Bone marrow (tissue), 2 donors: ENCODE measurements at places on chromosomes 16 and 17.

DNA sequence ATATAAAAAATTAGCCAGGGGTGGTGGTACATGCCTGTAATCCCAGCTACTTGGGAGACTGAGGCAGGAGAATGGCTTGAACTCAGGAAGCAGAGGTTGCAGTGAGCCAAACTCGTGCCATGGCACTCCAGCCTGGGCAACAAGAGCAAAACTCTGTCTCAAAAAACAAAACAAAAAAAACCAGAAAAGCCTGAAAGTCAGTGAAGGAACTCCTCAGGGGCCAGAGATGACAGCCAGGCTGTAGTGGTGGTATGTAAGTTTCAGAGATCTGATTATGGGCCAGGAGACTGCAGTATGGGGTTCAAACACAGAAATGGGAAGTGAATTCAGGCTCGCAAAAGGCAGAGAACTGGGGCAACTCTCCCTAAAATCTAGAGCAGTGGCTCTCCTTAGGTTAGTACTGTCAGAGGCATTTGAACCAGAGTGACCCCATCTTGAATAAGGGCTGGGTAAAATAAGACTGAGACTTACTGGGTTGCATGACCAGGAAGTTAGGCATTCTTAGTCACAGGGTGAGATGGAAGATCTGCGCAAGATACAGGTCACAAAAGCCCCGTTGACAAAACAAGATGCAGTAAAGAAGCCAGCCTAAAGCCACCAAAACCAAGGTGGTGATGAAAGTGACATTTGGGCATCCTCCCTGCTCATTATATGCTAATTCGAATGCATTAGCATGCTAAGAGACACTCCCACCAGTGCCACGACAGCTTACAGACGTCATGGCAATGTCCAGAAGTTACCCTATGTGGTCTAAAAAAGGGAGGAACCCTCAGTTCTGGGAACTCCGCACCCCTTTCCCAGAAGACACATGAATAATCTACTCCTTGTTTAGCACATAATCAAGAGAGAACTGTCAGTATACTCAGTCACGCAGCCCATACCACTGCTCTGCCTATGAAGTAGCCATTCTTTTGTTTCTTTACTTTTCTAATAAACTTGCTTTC, 120.2 kb upstream of the XYLT1 start:
- no peak for DNase-seq

DNA sequence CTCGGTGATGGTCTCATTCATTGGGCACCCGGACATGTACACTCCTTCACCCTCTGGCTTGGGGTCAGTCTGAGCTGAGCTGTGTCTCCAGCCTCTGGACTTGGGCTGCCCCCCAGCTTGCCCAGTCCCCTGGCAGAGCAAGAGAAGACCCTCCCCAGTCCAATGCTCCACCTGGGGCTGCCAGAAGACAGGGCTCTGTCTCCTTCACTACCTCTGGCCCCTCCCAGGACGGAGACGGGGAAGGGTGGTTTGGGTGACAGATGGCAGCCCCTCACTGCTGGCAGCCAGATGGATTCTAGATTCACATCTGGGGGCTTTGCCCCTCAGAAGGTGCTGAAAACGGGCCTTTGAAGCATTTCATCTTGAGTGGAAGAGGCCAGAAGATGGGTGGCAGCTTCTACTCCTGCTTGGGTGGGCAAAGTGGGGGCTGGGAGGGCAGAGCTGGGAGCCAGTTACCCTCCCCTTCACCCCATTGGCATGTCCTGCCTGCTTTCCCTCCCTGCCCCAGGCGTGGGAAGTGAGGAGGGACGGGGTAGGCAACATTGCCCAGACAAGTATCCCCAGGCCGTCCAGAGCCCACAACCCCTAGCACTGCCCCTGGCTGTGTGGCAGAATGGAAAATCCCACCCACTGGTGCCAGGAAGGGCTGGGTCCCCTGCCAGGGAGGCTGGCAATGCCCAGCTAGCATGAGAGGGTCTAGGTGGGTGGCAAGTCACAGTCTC, 13.9 kb downstream of the NGFR start:
- DNase-seq, result no peak

GRCh38 chr17:73491648-73492047, 152.6 kb downstream of the SDK2 start:
- no peak for DNase-seq

DNA sequence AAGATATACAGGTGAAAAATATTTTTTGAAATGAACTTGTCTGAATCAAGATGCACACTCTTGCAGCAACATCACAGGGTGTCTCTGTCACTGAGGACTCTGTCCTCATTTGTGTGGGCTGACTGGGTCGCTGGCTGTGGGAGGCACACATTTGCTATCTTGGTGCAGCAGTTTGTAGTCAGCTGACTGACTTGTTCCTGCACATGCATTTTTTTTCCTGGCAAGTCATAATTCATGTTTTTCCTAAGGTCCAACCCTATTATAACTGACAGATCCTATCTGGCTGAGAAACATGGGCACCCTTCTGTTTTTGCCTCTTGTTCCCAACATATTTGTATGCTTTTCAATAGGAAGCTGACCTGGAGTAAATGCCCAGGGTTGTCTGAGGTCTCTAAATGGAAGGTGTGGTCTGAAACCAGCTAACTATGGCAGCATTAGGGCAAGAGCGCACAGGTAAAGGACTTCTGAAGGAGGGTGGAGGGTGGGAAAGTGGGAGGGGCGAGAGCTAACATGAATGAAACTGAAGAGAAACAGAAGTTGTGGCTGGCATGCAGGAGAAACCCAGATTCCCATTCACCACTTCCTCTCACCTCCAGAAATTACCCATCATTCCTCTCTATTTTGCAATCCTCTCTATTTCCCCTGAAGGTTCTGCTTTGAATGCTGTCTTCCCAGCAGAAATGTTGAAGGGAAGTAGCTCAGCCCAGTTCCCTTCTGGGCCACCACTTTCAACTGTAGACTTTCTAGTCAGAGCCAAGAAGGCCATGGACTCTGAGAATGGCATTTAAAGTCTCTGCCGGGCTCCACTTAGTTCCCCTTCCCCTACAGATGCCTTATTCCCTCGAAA, 166.1 kb downstream of the PRKCA start:
- DNase-seq, result no peak

- no peak for DNase-seq
Measured at GRCh38 chr17:9218064-9218635, 196.8 kb downstream of the NTN1 start.

- DNase-seq, result no peak
Measured at GRCh38 chr17:67343237-67343636, 23.1 kb downstream of the PSMD12 start.

DNA sequence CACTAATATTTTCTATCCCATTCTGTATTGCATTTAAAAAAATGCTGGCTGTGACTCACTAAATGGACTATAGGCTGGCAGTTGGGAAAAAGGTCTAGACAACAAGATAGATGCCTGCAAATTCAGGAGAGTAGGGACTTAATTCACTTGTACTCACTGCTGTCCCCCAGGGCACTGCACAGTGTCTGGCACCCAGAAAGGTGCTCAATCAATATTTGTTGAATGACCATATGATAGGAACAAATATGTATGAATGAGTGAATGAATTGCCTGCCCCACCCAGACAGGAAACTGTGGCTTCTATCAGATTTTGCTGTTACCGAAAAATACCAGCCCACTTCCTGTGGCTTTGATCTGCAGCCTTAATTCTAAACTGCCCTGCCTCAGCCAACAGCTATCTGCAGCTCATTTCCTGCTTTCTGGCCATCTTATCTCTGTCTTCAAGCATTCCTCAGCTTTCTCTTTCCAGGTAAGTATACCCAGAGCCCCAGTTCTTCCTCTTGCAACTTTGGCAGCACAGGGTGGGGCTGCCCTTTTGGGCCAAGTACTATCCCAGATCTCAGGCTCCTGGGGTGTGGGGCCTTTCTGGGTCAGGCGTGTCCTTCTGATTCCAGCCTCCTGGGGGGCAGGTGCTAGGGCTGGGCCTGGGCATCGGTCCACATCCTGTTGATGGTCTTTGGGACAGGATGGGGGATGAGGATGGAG, 15.3 kb upstream of the TNS4 start:
- DNase-seq, result peak; percentile 22

- no peak for DNase-seq
Measured at GRCh38 chr17:57873261-57874057, 23.6 kb upstream of the MRPS23 start.
